ENCODE measurements at places on chromosomes 12 and 14.

DNA sequence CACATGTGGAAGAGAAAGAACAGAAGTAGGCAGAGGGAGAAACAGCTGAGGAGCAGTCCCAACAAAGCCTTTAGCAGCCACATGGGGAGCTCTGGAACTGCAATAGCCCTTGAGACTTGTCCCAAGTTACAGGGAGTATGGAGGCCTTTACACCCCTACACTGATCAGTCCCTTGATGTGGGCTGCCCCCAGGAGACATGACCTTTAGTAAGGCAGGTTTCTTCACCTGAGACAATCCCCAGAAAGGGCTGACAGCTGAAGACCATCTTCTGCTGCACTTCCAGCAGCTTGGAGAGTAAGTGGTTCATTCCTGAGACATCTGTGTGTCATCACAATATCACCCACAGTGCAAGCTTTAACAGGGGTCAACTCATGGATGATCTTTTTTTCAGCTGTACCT lies 8.6 kb upstream of the SNAPC1 start:
- DNase-seq = no peak
- H3K4me3 ChIP-seq = no peak overlapping the region
- no peaks in the 10 kb centered on the region for H3K36me3 ChIP-seq
- no peak overlapping the region for H3K27ac ChIP-seq

DNA sequence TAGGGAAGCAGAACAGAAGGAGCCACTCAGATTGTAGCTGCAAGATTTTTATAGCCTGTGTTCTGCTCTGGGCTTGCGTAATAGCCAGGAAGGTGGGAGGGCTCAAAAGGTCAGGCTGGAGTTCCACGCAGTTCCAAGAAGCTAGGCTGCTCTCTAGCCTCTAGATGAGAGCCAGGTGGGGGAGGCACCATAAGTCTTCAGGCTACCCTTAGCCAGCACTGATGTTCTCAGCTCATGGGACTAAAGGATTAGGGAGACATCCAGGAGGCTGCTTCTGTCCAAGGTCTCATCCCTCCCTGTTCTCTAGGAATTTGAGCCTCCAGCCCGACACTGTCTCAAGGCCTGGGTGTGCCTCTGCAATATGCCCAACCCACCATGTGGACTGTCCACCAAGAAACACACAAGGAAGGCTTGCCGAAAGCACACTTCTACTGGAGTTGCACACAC lies 1.7 kb downstream of the LMBR1L start:
- DNase-seq = peak; percentile 92
- peaks cover 27% of the 10 kb centered on the region for H3K36me3 ChIP-seq
- H3K4me3 ChIP-seq = peak overlapping the region; percentile 89

GRCh38 chr12:46487567-46488131 lies 115.1 kb upstream of the SLC38A2 start:
- H3K36me3 ChIP-seq = no peaks in the 10 kb centered on the region
- no peak for DNase-seq
- no peaks in the 10 kb centered on the region for H3K4me1 ChIP-seq
- no peak overlapping the region for H3K27ac ChIP-seq

GRCh38 chr12:27899151-27899661 lies 73.3 kb downstream of the PTHLH start:
- no peak overlapping the region for H3K27ac ChIP-seq
- H3K27me3 ChIP-seq = no peaks in the 10 kb centered on the region
- H3K36me3 ChIP-seq = no peaks in the 10 kb centered on the region
- H3K4me3 ChIP-seq = no peak overlapping the region
- no peak for DNase-seq

DNA sequence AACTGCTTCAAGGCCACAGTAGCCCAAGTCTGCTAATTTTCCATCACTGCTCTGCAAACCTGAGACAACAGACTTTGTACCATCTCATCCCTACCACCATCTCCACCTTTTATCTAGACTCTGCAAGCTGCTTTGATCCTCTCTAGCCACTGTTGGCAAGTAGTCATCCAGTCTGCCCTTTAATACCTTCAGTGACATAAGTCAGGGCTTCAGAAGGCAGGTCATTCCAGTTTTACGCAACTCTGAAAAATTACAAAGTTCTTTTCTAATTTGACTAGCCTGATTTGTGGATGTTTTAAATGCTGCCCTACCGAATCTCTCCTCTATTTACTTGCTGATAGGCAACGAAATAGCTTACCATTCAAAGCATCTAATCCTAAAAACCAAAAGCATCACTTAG lies 2.8 kb downstream of the FERMT2 start:
- no peak overlapping the region for H3K4me3 ChIP-seq
- H3K36me3 ChIP-seq = no peaks in the 10 kb centered on the region
- H3K27ac ChIP-seq = no peak overlapping the region
- no peak for DNase-seq
- peaks cover 2% of the 10 kb centered on the region for H3K4me1 ChIP-seq
- peaks cover 13% of the 10 kb centered on the region for H3K27me3 ChIP-seq

DNA sequence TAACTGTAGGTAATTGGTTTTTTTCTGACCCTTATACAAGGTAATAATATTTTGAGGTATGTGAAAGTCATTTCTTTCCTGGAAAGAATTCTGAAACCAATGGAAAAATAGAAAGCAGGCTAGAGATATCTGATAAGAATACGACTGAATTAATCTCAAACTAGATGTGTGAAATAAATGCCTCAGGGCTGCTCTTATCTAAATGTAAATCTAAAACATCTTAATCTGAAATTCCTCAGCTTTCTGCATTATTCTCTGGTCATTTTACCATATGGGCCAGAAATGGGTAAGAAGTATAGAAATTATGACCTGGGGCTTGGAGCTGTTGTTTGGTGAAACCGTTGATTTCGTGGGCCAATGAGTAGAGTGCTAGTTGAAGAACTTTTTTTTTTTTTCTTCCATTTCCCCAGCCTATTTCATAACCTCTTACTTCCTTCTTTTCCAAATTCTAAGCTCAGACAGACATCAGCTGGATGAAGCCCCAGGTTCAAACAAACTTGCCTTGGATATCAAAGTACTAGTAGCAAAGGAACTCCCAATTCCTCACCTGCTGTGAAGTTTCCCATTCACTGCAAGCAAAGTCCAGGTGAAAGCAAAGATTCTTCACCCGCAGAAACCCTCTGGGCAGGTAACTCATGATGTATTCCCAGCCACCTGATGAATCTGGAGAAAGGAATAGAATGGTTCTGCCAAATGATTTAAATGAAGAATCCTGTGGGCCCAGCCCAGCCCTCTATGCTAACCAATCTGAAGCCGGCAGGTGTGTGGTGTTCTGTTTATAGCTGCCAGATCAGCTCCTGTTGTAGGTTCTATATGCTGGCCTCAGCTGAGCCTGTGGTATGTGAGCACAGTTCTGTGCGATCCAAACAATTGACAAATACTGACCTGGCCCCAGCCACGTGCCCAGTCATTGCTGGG lies 9.7 kb upstream of the FOS start:
- H3K36me3 ChIP-seq = no peaks in the 10 kb centered on the region
- peak; percentile 37 for DNase-seq
- no peaks in the 10 kb centered on the region for H3K4me1 ChIP-seq
- H3K27me3 ChIP-seq = no peaks in the 10 kb centered on the region
- H3K4me3 ChIP-seq = no peak overlapping the region
- no peak overlapping the region for H3K27ac ChIP-seq

GRCh38 chr12:128745772-128746689 lies 77.7 kb downstream of the SLC15A4 start:
- H3K4me1 ChIP-seq = no peaks in the 10 kb centered on the region
- H3K36me3 ChIP-seq = no peaks in the 10 kb centered on the region
- no peak overlapping the region for H3K4me3 ChIP-seq
- H3K27me3 ChIP-seq = no peaks in the 10 kb centered on the region
- H3K27ac ChIP-seq = no peak overlapping the region

GRCh38 chr12:106645074-106645421 lies 62.2 kb downstream of the RFX4 start:
- no peaks in the 10 kb centered on the region for H3K27me3 ChIP-seq
- H3K27ac ChIP-seq = no peak overlapping the region
- peak; percentile 13 for DNase-seq

DNA sequence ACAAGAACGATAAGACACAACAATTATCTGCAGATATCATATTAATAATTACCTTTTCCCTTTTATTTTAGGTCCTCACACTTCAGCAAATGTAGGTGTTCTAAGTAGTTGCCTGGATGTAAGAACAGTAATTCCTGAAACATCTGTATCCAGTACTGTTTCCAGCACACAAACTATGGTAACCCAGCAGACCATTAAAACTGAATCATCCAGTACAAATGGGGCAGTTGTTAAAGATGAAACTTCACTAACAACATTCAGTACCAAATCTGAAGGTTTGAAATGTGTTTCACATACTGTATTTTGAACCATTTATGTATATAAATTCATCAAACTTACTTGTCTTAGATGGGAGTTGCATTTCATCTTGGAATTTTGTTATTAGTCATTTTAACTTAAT lies 31.0 kb downstream of the HCFC2 start:
- DNase-seq = no peak
- H3K27ac ChIP-seq = no peak overlapping the region
- H3K27me3 ChIP-seq = no peaks in the 10 kb centered on the region
- H3K36me3 ChIP-seq = peaks cover 7% of the 10 kb centered on the region
- no peak overlapping the region for H3K4me3 ChIP-seq

DNA sequence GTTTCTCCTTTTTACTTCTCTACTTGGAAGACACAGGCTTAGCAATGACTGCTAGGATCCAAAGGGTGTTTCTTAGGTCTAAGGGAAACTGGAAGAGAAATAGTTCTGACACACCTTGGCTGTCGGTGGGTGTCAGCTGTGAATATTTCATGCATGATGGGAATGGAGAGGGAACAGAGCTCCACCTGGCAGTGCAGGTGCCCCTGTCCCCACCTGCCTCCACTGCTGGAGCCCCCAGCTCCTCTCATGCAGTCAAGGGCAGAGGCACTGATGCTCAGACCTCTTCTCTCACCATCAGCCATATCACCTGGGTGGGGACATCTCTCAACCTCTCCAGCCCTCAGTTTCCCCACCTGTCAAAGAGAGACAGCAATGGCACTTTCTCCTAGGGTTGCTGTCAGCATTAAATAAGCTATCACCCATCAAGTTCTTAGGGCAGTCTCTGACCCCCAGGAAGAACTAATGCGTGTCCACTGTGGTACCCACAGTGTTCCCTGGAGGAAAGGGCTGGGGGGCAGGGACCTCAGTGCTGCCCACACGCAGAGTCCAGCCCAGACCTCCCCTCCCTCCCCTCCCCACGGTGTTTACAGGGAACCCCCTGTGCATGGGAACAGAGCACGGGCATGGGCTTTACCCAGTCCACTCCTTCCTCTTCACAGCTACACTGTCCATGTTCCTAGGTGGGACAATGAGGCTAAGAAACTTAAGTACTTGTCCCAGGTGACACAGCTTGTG lies 69.1 kb downstream of the C14orf132 start:
- no peak overlapping the region for H3K27ac ChIP-seq
- no peaks in the 10 kb centered on the region for H3K27me3 ChIP-seq
- no peak overlapping the region for H3K4me3 ChIP-seq
- DNase-seq = no peak
- H3K36me3 ChIP-seq = no peaks in the 10 kb centered on the region

DNA sequence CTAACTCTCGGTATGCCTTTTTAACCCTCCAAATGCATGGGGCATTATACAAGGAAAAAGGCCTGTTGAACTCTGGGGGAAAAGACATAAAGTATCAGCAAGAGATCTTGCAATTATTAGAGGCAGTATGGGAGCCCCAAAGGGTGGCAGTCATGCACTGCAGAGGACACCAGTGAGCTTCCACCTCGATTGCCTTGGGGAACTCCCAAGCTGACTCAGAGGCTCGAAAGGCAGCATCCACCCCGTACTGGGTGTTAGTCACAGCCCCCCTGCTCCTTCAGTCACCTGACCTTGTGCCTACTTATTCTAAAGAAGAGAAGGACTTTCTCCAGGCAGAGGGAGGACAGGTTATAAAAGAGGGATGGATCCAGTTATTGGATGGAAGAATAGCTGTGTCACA lies 781.4 kb upstream of the TMEM132C start:
- H3K27me3 ChIP-seq = no peaks in the 10 kb centered on the region
- no peak overlapping the region for H3K4me3 ChIP-seq

GRCh38 chr12:59030415-59030814 lies 110.1 kb upstream of the LRIG3 start:
- no peaks in the 10 kb centered on the region for H3K4me1 ChIP-seq
- no peaks in the 10 kb centered on the region for H3K36me3 ChIP-seq
- H3K4me3 ChIP-seq = no peak overlapping the region
- no peaks in the 10 kb centered on the region for H3K27me3 ChIP-seq

- H3K27me3 ChIP-seq = no peaks in the 10 kb centered on the region
- no peak overlapping the region for H3K27ac ChIP-seq
- H3K4me3 ChIP-seq = no peak overlapping the region
- no peaks in the 10 kb centered on the region for H3K4me1 ChIP-seq
These were observed 23.3 kb downstream of the MDM2 start for GRCh38 chr12:68831272-68831671.

DNA sequence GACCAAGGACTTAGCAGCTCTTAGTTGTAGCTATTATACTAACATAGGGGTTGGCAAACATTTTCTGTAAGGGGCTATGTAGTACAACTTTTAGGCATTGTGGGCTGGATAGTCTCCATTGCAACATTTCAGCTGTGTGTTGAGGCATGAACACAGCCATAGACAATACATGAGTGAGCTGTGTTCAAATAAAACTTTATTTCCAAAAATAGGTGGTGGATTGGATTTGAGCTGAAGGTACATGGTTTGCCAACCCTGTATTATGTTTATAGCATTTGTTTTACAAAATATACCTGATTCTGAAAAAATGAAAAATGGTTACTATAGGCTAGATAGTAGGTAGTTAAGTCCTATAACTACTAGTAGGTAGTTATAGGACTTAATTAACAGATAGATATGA lies 40.5 kb downstream of the ETNK1 start:
- no peak overlapping the region for H3K27ac ChIP-seq
- DNase-seq = no peak
- no peak overlapping the region for H3K4me3 ChIP-seq

DNA sequence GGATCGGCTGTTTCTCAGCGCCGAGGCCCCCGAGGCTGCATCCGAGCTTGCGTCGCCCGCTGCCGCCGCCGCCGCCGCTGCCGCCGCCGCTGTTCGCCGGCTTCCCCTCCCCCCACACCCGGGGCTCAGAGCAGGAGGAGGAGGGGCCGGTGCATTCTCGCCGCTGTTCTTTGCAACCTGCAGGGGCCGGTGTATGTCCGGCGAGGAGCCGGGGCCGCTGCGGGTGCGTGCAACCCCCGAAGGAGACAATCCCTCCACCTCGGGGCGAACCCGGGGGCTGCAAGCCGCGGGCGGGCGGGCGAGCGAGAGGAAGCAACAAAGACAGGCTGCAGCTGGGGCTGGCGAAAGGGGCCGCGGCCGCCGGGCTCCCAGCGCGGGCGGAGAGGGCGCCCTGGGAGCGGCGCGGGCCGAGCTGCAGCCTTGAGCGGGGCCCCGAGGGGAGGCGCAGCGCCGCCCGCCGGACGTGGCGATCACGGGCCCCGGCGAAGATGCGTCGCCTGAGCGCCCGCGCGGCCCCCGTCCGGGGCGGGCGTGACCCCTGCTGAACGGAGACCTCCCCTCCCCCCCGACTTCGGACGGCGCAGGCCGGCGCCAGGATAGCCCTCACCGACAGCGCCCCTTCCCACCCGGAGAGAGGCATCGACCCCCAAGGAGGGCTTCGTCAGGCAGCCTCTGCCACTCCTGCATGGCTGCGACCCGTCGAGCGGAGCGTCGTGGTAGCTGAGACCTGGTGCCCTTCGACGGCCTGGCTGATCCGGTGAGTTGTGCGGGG lies 702 bp downstream of the FAM222A start:
- peak overlapping the region; percentile 51 for H3K4me3 ChIP-seq
- H3K27me3 ChIP-seq = no peaks in the 10 kb centered on the region

GRCh38 chr12:104578453-104578852 lies 121.7 kb downstream of the CHST11 start:
- H3K4me3 ChIP-seq = no peak overlapping the region
- H3K36me3 ChIP-seq = no peaks in the 10 kb centered on the region
- no peak for DNase-seq
- H3K27ac ChIP-seq = no peak overlapping the region
- no peaks in the 10 kb centered on the region for H3K27me3 ChIP-seq

GRCh38 chr12:52443966-52444365 lies 8.0 kb downstream of the KRT6B start:
- no peak overlapping the region for H3K4me3 ChIP-seq
- no peak for DNase-seq
- H3K4me1 ChIP-seq = no peaks in the 10 kb centered on the region

Data from small intestine (tissue), 16 donors.